SK-N-DZ (cell line): ENCODE measurements at places on chromosomes 7 and 10.

GRCh38 chr10:86401588-86402282 lies 35.1 kb upstream of the GRID1 start:
- DNase-seq, result no peak

GRCh38 chr7:110839866-110840265 lies 251.1 kb upstream of the LRRN3 start:
- DNase-seq, result peak; percentile 64

DNA sequence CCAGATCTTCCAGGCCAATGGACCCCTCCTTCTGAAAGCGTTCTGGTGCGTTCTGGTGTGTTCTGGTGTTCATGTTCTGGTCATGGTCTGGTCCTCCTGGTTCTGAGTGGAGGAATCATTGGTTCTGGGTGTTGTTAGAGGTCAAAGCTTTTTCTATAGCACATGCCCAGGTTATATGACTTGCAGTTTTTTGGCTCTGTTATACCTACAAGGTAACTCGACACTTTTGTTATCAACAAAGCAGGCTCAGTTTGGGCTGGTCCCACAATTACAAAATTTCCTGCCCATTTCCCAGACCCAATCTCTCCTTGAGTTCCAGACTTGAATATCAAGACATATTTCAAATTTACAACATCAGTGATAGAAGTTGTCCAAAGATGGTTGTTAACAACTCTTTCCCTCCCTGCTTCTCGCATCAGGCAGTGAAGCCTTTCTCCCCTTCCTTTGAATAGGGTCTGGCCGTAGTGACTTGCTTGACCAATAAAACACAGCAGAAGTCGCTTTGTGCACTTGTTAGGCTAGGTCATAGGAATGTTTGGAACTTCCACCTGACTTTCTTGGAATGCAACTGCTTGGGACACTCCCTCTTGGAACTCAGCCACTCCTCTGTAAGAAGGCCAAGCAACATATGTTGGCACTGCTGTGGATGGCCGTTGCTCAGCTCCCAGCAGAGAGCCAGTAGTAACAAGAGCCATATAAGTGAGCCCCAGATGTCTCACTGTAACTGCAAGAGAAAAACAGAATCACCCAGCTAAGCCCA lies 83.1 kb upstream of the STEAP1B start:
- DNase-seq, result no peak

GRCh38 chr7:11749629-11750028 lies 82.4 kb downstream of the THSD7A start:
- no peak for DNase-seq

- DNase-seq, result no peak
Observed at GRCh38 chr10:114724716-114725106, 66.6 kb upstream of the ABLIM1 start.

GRCh38 chr7:94304878-94305277 lies 89.8 kb upstream of the COL1A2 start:
- no peak for DNase-seq

DNA sequence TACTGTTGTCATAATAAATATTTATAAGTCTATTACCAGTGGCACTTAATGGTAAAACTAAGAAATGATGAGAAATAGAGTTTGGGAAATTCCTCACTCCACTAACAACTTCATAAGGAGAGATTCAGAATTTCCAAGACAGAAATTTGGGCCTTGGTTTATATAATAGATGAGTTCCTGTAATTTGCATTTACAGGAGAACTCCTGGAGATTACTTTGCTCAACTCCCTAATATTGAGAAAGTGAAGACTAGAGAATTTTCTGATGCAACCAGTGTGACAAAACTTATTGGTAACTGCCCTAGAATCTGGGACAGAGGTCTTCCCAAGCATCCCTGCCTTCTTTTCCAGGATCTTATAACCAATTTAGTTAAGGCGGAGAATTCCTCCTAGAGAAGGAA lies 49.1 kb upstream of the GSAP start:
- no peak for DNase-seq

GRCh38 chr7:36138209-36138608 lies 14.8 kb upstream of the EEPD1 start:
- no peak for DNase-seq

DNA sequence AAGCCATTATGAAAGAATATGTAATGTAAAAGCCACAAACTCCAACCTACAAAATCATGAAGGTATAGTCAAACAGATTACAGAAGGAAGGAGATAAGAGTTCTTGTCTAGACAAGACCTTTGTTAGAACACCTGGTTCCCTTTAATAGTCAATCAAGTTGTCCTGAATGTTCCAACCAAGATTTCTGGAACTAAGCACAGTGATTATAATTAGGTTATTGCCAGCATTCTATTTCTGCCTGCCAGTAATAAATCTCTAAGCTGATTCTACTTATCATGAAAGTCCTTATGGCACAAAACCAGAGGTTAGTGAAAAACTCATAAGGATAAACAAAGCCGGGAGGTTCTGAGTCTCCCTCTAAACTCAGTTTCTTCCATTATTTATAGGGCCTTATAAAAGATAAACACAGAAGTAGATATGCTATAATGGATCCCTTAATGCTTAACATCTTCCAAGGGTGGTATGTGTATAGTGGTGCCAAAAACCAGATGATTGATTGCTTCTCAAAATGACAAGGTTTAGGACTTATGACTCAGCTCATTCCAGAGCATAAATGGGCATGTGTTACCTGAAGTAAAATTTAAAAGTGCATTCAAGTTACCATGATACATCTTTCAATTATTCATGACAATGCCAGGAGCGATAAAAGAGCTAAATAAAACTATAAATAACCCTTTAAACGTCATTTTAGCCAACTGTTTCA lies 237.2 kb downstream of the CSTF2T start:
- no peak for DNase-seq
